ENCODE measurements at places on chromosomes 2 and 18.

- DNase-seq: no peak
Measured at GRCh38 chr2:133755480-133756300, 187.4 kb upstream of the NCKAP5 start.

GRCh38 chr18:76486574-76486973, 8.5 kb downstream of the ZNF516 start:
- no peak for DNase-seq

- DNase-seq: no peak
Measured at GRCh38 chr2:39210846-39211245, 32.9 kb downstream of the CDKL4 start.

- peak; percentile 83 for DNase-seq
Measured at GRCh38 chr2:37798315-37799005, 126.6 kb upstream of the RMDN2 start.

GRCh38 chr2:168594778-168595177, 138.7 kb downstream of the CERS6 start:
- no peak for DNase-seq

DNA sequence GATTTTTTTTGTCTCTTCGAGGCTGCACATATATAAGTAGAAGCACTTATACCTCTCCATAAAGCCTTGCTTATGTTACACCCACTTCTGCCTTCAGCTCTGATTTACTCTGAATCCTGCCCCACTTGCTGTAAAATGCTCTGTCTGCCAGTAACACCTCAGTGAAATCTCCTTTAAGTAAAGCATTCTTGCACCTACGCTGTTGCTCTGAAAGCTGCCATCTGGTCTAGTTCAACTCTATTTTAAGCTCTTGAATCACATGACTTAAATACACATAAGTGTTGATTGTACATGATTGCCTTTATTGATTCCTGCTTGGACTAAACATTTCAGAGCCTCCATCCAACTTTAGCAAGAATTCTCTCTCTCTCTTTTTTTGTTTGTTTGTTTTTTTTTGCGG, 609.0 kb upstream of the CELF4 start:
- no peak for DNase-seq
